Foreskin keratinocyte (primary cell): ENCODE measurements at places on chromosomes 1 and 21. TPM values are rescaled to one million over a fixed set of nuclear protein-coding genes. Genes with fewer than 3 reads are reported as not detected.

- DNase-seq = no peak
Measured at GRCh38 chr1:7770669-7770996, 463 bp upstream of the VAMP3 start.

DNA sequence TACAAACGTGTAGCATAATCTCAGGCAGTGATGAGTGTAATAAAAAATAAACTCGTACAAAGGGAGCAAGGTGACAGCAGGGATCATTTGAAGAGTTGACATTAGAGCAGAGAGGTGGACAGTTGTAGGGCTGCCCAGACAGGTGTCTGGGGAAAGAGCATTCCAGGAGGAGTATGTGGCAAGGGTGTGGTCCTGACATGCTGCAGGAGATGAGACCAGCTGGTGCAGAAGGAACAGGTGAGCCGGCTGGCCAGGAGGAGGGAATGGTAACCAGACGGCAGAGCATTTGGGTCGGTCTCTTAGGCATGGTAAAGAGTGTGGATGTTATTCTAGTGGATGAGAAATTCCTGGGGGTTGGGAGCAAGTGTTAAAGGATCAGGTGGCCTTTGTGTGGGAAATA lies 306.3 kb downstream of the LMX1A start:
- no peak for DNase-seq

- no peak for DNase-seq
Measured at GRCh38 chr1:231786126-231786525, 159.5 kb downstream of the DISC1 start.

GRCh38 chr1:12056331-12056841 lies 6.7 kb upstream of the TNFRSF8 start:
- DNase-seq = peak; percentile 62

DNA sequence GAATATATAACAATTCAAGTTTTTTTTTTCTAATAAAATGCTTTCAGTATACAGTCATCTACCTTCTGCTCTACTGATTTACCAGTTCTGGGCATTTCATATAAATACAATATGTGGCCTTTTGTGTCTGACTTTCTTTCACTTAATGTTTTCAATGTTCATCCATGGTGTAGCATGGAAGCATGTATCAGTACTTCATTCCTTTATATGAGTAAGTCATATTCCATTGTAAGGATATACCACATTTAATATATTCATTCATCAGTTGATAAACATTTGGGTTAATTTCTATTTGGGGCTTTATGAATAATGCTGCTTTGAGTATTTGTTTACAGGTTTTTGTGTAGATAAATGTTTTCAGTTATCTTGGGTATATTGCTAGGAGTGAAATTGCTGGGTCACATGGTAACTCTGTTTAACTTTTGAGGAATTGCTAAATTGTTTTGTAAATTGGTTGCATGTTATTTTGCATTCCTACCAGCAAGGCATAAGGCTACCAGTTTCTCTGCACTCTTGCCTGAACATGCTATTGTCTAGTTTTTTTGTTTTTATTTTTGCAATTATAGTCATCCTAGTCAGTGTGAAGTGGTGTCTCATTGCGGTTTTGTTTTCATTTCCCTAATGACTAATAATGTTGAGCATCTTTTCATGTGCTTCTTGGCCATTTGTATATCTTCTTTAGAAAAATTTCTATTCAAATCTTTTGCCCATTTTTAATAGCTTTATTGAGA lies 206.1 kb downstream of the TM2D1 start:
- peak; percentile 83 for DNase-seq

DNA sequence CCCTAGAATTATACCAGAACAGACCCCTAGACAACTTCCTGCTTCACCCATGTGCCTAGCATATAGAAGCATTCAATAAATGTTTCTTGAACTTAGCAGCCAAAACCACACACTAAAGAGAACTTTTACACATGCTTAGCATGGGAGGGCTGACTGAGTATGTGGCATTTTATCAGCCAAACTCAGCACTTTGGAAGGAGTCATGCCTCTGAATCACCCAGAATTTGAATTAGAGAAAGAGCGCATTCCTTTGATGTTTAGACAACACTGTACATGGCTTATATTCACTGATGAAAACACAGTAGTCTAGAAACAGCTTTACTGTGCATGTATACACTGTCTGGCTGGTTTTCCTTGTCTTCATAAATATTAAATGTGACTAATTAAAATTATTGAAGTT lies 26.1 kb downstream of the SPAG17 start:
- peak; percentile 67 for DNase-seq

DNA sequence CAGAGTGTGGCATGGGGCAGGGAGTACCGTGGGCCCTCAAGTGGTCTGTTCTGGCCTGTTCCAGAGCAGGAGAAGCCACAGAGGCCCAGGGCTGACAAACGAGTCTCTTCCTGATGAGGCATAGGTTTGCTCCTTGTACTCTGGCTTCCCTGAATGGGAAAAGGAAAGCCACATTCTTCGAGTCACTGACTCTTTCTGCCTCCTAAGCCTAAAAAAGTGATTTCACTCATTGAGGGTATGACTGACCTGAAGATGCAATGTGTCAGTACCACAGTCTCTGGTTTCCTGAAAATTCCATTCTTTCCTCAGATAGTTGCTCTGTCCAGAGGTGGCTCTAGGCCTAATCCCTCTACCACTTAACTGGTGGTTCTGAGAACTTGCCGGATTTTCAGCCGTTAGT lies 92.3 kb downstream of the KCNN3 start:
- DNase-seq = no peak

The CHIA gene
- not detected in 2 replicates for total RNA-seq

The TSPEAR gene
- not detected in 2 replicates for total RNA-seq
